Keratinocyte (primary cell): ENCODE measurements at places on chromosomes 1 and 21. TPM values are rescaled to one million over a fixed set of nuclear protein-coding genes. Genes with fewer than 3 reads are reported as not detected.

- DNase-seq, result no peak
Observed at GRCh38 chr1:205122489-205122882, 708 bp upstream of the RBBP5 start.

- DNase-seq, result peak; percentile 96
Observed at GRCh38 chr1:150561254-150561973, 12.2 kb downstream of the ADAMTSL4 start.

DNA sequence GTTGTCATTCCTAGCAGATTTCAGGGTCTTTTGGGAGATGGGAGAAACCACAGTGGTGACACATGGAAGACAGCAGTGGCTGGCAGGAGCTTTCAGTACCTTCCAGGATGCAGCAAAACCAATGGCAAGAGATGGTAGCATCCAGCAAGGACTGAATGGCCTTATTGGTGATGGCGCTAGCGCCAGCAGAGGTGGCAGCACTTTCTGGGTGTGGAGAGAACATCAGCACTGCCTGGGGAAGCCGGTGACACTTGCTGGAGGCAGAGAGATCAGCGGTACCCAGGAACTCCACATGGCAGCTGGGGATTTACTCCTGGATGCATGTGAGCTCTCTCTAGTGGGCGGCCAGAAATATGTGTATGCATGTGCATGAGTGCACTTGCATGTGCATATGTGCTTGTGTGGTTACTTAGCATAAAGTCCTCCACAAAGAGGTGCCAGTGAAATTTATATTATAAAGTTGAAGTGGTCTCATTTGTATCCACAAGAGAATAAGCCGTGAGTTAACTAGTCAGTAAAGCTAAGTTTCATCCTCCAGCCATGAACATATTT is 364.7 kb downstream of the LMX1A start:
- DNase-seq, result no peak

GRCh38 chr1:19333587-19334354 is 21.6 kb downstream of the SLC66A1 start:
- DNase-seq, result no peak

The ZNF678 gene
- 1.5 to 3.0 TPM (median 2.2 TPM) in 3 replicates for polyA plus RNA-seq
